ENCODE measurements at places on chromosomes 1 and 21.

DNA sequence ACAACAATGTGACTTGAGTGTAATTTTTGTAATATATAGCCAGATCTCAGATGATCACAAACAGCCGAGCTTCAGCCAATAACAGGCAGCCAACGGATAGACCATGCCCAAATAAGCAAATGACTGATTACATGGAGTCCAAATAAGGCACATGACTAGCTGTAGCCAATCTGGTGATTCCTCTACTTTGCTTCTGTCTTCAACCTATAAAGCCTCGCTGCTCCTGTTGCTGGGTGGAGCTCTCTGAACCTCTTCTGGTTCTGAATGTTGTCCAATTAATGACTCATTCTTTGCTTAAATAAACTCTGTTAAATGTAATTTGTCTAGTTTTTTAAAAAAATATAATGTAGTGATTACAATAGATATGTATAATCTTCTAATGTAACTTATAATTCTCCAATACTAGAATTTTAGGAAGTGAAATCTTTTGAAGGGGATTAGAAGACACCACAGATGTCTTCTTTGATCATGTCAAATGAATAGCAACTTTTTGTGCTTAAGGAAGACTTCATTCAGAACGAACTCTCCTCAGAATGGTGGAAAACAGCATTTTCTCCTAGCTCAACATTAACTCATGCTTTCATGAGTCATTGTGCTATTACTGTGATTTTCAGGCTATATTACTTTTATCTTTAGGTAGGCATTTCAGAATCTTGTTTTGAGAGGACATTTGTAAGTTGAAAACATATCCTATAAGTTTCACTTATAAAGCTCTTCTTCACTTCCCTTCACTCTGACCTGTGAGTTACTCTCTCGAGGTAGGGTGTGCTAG is 857.8 kb upstream of the B3GALT2 start:
- DNase-seq, result no peak

GRCh38 chr1:231826566-231826965 is 200.0 kb downstream of the DISC1 start:
- DNase-seq, result no peak

- no peak for DNase-seq
These were observed 3.4 kb downstream of the KDM4A start for GRCh38 chr1:43653339-43653738.

DNA sequence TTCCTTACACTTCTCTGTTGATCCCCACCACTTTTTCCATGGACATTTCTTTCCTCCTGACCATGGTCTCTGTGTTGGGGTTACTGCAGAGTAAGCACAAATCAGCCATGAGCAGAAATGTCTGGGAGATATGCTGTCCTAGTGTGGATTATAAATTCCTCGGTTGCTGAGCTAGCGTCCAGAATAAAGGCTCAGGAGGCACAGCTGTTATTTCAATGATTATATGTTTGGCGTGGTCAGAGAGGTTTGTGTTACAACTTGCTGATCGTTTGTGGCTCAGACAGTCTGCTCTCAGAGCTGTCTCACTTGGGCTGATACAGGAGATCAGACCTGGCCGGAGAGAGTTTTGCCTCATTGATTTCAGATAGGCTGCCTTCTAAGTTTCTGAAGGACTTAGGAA is 37.5 kb upstream of the LAMC2 start:
- no peak for DNase-seq

GRCh38 chr1:237043846-237044636 is 2.1 kb downstream of the RYR2 start:
- no peak for DNase-seq

- DNase-seq, result no peak
These were observed 15.0 kb downstream of the HTR1D start for GRCh38 chr1:23202263-23202749.

- no peak for DNase-seq
These were observed 383.0 kb upstream of the VAMP3 start for GRCh38 chr1:7388141-7388487.

- no peak for DNase-seq
These were observed 20.3 kb downstream of the CD1B start for GRCh38 chr1:158311066-158311465.

DNA sequence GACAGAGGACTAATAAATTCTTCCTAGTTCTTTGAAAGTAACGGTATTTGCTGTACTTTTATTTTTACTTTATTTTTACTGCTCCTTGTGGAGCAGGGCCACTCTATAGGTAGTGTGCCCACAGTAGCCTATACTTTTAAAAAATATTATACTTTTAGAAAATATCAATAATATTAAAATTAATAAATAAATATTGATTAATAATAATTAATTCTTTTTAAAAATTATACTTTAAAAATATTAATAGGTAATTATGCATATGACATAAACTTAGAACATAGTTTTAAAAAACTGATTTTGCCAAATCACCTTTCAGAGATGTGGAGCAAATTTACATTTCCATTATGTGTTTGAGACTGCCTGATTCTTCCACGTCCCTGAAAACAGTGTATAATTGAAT is 30.8 kb downstream of the ZBED6 start:
- no peak for DNase-seq

DNA sequence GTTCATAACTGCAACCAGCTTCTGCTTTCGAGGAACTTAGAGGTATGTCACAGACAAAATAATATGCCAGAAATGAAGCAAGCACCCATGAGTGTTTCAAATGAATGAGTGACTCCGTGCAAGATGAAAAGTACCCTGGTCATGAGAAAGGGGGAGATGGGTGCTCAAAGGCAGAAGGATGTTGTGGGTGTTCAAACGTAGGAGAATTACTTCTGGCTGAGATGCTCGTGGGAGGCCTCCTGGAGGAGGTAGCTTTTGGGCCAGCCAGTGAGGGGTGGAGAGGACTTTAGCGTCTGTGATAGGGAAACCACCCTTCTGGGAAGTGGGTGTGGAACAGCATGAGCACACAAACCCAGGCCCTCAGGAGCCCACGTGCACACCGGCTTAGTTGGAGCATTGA is 113.8 kb downstream of the SYF2 start:
- no peak for DNase-seq

DNA sequence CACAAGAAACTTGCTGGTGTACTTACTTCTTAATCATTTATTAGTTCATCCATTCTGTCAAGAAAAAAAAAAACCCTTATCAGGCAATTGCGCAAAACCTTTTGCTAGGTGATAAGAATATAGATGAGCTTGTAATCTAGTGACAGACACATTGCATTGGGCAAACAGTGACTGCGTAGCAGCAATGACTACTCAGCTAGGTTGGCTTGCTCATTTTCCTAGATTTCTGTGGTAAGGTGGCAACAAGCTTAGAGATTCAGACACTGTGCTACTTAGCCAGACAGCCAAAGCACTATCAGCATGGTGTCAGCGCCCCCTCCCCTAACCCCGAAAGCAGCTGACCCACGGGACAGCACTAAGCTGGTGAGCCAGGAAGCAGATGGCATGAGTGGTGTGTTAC is 203.1 kb downstream of the BARHL2 start:
- no peak for DNase-seq

GRCh38 chr1:65146908-65147423 is 1.0 kb upstream of the AK4 start:
- DNase-seq, result no peak

DNA sequence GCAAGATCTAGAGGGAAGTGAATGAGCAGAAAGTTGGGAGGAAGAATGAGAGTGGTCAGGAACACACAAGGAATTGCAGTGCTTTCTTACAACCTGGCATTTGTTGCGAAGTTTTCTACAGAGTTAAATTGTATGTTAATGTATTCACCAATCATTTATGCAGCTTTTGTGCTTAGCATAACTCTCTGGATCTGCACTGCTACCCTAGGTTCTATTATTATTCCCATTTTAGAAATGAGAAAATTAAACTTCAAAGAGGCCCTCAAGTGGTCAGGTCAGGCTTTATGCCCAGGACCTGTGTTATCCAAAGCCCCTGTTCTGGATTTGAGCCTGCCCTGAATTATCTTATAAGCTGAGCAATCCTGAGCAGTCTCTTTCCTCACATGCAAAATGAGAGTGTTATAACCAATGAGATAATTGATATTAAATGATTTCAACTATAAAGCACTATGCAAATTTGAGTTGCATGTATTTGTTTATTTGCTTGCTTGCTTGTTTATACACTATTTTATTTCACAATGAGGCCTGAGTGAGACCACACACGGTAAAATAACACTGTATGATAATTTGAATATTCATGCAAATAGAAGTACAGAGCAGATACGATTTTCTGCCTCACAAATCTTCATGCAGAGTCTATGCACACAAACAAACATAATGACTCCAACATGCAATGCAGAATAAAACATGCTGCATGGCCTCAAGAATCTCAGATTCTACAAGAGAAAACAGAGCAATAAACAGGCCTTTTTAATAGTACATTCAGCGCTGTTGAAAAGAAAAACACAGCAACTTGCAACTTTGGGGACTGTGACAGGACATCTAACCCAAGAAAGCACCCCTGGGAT is 323.0 kb downstream of the PLPP3 start:
- no peak for DNase-seq

GRCh38 chr1:228804640-228805413 is 69.5 kb downstream of the RHOU start:
- no peak for DNase-seq

DNA sequence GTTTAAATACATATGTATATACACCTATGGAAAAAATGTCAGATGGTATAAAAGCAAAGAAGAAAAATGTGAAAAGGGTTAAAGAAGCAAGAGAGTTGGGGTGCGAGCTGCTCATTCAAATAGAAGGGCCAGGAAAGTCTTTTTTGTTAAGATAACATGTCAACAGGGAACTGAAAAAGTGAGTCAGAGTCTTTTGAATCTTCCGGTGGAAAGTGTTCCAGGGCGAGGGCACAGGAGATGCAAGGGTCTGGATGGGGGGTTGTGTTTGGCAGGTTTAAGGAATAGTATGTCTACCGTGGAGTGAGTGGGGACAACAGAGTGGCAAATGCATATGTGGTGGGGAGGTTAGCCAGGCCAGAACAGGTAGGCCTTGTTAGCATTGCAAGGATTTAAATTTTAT is 22.2 kb upstream of the GNG12 start:
- no peak for DNase-seq

DNA sequence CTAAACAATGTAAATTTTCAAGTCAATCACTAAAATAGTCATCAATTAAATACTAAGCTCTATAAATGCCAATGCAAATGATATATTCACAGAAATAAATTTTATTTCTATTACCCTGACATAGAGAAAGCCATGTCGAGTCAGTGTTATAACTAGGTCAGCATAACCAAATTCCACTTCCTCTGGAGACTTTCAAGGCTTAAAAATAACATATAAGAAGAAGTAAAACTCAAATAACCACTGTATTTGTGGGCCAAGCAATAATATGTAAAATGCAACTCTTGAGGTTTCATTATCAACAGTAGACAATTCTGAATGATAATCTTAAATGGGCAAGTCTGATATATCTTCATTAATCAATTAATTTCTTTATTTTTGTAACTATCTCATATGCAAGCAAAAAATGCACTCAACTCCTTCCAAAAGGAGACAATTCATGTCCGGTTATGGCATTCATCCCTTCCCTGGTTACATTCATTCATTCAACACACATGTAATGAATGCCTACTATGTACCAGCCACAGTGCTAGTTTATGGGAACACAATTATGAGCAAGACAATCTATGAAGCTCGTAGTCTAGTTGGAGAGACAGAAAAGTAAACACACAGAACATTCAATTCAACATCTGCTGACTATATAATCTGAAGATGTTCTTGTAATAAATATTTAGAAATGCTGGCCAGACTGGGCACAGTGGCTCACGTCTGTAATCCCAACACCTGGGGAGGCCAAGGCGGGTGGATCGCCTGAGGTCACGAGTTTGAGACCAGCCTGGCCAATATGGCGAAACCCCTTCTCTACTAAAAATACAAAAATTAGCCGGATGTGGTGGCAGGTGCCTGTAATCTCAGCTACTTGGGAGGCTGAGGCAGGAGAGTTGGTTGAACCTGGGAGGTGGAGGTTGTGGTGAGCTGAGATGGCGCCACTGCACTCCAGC is 37.1 kb upstream of the CAP1 start:
- DNase-seq, result no peak

GRCh38 chr21:35037384-35037765 is 11.7 kb downstream of the RUNX1 start:
- DNase-seq, result no peak

DNA sequence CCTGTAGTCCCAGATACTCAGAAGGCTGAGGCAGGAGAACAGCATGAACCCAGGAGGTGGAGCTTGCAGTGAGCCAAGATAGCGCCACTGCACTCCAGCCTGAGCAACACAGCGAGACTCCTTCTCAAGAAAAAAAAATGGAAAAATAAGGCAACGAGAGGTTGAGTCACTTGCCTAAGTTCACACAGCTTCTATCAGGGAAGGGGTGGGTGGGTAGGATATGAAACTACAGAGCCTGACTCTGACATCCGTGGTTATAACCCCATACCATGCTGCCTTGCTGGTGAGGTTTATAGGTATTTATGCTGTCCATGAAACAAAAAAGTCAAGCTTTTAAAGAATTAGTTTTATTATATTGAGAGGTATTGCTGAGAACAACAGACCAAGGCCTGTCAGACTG is 61.5 kb upstream of the RAB4A start:
- DNase-seq, result no peak

GRCh38 chr1:95041491-95042165 is 31.1 kb downstream of the ALG14 start:
- DNase-seq, result no peak

- DNase-seq, result no peak
These were observed 106.3 kb downstream of the RERE start for GRCh38 chr1:8711151-8711550.

DNA sequence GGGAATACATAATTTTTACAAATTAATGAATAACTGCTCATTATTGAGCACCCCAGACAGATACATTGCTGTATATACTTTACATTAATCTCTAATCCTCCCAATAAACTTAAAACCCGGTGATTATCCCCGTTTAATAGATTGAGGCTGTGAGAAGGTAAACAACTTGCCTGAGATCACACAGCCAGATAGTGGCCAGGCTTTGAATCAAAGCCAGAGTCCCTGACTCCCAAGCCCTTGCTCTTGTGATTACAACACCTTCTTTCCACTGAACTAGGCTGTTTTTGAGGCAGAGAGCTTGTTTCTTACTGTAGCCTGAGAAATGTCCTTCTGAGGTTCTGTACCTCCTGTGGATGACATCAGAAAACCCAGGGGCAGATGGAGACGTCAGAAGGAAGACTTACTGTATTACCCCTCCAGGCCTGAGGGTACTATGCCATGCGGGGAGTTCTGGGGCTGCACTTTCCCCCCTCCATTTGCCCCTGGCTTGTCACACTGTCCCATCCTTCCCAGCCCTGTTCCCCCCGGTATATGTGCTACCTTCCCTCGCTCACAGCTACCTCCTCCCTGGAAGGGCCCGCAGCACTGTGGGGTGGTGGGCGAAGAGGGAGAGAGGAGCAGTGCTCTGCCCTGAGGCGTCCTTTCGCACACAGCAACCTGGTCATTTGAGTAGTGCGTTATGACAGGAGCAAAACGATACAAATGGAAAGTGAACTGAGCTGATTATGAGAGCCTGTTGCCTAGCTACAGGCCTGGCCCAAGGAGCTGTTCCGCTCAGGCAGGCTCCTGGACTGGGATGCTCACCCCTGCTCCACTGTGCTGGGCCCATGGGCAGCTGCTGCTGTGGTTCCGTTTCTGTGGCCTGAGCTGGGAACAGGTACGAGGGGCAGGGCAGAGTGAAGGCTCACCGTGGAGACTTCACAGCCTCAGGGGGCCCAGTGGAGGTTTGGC is 4.6 kb downstream of the KCNC4 start:
- DNase-seq, result no peak

- no peak for DNase-seq
These were observed 339.5 kb upstream of the C1orf87 start for GRCh38 chr1:60413091-60413490.

All from stimulated activated CD8-positive, alpha-beta memory T cell treated with anti-CD3 and anti-CD28 coated beads, Interleukin-7, amount 100 ng/mL, for 1 hour (primary cell).